ENCODE measurements at places on chromosomes 12 and 14.

DNA sequence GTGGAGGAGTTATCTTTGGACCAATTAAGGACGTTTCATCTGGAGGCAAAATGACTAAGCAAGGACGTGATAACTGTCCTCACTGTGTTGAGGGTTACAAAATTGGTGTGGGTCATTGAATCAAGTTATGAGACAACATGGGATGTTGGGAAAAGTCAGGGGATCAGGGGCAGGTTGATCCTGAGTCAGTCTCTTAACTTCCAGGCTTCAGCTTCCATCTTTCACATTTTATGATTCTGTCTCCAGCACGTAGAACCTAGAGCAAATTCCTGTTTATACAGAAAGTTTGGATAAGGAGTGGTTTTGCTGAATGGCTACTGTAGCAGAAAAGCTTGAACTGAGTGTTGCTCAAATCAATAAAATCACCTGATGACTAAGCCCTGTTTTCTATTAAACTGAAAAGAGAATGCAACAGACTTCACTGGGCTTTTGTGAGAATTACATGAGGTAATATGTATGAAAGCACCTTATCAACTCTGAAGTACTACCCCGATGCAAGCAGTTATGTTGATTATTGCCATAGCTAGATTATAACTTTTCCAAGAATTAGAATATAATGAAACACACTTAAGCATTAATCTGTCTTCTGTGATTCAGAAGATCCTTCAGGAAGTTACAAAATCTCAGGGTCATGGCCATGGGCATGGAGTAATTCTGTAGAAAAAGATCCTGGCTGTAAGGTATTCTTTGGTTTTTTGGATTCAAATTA lies 184.8 kb downstream of the ETV6 start:
- H3K4me1 ChIP-seq = peaks cover 3% of the 10 kb centered on the region
- H3K4me3 ChIP-seq = no peak overlapping the region
- DNase-seq = no peak
- H3K27me3 ChIP-seq = no peaks in the 10 kb centered on the region
- H3K27ac ChIP-seq = no peak overlapping the region

GRCh38 chr12:11564984-11565651 lies 84.4 kb upstream of the ETV6 start:
- DNase-seq = no peak
- no peaks in the 10 kb centered on the region for H3K27me3 ChIP-seq
- H3K4me1 ChIP-seq = no peaks in the 10 kb centered on the region

- no peaks in the 10 kb centered on the region for H3K27me3 ChIP-seq
- no peak overlapping the region for H3K4me3 ChIP-seq
- H3K36me3 ChIP-seq = no peaks in the 10 kb centered on the region
- H3K4me1 ChIP-seq = no peaks in the 10 kb centered on the region
- no peak for DNase-seq
- no peak overlapping the region for H3K27ac ChIP-seq
These were observed 114.6 kb upstream of the MAP1LC3B2 start for GRCh38 chr12:116444590-116444943.

DNA sequence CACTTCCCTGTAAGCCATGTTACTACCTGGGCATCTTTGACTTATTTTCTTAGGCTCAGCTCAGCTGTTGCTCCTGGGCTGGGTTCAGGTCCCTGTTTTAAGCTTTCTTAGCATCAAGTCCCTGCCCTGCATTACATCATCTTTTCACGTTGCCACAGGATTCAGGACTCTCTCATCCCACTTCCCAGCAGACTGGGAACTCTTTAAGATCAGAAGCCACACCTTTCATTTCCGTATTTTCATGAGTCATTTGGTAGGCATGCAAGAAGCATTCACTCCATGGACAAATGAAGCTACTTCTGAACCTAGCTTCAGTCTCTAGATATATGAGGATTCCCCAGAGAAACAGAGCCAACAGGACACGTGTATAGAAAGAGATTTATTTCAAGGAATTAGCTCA lies 726.8 kb downstream of the VRK1 start:
- H3K4me1 ChIP-seq = no peaks in the 10 kb centered on the region
- H3K27ac ChIP-seq = no peak overlapping the region
- DNase-seq = peak; percentile 74

DNA sequence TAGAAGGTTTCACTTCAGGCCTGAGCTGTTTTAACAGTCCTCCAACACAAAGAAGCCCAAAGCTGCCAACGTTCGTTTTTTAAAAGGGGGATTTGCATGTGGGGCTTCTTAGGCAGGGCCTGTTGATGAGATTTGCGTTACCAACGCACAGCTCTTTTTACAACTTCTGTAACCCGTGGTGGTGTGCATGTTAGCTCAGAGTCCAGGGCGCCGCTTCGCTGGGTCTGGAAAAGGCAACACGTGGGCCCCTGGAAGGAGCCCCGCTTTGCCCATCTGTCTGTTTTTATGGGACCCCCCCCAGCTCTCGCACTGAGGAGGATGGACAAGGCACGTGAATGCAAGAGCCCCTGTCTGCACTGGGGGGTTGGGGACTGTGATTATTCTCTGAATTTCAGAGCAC lies 84.0 kb downstream of the ESR2 start:
- no peak for DNase-seq
- no peak overlapping the region for H3K4me3 ChIP-seq
- no peaks in the 10 kb centered on the region for H3K4me1 ChIP-seq
- no peak overlapping the region for H3K27ac ChIP-seq
- peaks cover 2% of the 10 kb centered on the region for H3K36me3 ChIP-seq

DNA sequence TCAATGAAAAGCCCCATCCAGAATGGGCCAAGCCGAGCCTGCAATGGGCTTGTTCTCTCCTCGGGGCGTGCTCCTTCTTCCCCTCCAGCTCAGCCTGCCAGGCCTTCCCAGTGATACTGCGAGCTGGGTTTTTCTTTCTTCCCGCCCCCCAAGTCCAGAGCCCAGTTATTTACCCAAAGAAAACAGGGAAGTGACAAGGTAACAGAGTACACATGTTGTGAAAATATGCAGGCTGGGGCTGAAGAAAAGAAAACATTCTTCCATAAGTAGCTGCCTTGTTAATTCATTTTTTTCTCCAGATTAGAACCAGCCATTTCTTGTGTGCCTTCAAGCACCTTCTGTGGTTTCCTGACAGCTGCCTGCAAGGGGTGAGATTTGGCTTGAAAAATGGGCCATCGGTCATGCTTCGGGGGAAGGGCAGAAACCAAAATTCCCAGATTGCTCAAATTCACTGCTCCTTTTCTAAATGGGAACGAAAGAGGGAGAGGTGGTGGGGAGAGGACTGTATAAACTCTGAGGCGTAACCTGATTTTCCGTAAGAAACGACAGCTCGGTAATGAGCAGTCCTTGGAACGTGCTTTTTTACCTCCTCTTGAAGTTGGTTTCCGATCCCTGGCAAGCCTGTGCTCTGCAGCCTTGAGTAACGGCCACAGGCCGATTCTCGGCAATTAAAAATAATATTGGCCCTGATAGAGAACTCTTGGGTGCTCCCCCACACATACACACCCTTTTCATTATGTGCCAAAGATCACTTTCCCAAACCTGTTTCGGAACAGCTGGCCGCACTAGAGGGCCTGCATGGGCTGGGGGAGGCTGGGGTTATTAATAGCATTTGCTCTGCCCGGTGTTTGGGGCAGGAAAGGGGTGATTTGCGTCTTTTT lies 229.4 kb downstream of the ZFP36L1 start:
- DNase-seq = no peak
- no peak overlapping the region for H3K27ac ChIP-seq
- H3K4me1 ChIP-seq = peaks cover 24% of the 10 kb centered on the region
